ENCODE measurements at places on chromosomes 5 and 9.

GRCh38 chr5:78505860-78506259, 142.7 kb downstream of the LHFPL2 start:
- no peak for DNase-seq

GRCh38 chr9:35236692-35237091, 74.9 kb downstream of the UNC13B start:
- DNase-seq = no peak

DNA sequence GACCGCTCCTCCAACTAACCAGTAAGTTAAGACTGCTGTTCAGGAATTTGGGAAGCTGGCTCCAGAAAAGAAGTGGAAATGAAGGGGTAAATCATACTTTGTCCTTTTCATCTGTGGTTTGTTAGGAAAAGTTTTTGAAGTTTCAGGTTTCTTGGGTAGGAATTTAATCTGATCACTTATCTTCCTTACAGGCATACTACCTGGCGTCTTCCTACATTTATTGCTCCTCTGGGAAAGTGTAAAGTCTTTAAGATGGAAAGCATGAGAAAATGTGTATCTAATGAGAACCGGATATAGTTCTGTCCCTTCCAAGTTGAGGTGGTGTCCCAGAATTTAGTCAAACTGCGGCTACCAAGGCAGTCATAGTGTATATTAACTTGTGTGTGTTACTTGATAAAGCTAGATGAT, 1.3 kb downstream of the RASA1 start:
- no peak for DNase-seq

DNA sequence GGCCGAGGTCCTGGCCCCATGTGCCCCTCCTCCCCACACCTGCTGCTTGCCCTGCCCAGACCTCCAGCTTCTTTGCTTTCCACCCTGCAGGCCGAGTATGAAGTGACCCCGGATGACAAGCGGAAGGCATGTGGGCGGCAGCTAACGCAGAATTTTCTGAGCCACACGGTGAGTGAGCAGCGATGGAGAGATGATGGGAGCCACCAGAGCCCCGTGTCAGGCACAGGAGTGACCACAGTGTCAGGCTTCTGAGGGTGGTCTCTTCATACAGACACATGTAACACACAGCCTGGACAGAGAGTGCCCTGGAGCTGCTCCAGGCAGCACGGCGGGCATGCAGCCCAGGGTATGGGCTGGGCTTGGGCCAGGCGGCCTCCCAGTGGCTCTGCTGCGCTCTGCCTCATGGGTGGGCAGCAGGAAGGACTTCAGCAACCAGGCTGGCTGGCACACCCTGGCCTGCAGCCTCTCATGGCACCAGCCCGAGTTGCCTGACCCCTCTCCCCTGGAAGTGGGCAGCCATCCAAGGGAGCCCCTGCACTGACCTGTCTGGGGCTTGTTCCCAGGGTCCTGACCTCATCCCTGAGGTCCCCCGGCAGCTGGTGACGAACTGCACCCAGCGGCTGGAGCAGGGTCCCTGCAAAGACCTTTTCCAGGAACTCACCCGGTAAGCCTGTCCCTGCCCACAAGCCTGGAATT, 5.8 kb downstream of the GRK6 start:
- DNase-seq = no peak

Measured in activated T-cell treated with anti-CD3 and anti-CD28 coated beads for 1 hour (primary cell).